ENCODE measurements at places on chromosomes 5 and 9.

GRCh38 chr5:140220032-140220697 lies 45.2 kb downstream of the CYSTM1 start:
- no peak for DNase-seq

DNA sequence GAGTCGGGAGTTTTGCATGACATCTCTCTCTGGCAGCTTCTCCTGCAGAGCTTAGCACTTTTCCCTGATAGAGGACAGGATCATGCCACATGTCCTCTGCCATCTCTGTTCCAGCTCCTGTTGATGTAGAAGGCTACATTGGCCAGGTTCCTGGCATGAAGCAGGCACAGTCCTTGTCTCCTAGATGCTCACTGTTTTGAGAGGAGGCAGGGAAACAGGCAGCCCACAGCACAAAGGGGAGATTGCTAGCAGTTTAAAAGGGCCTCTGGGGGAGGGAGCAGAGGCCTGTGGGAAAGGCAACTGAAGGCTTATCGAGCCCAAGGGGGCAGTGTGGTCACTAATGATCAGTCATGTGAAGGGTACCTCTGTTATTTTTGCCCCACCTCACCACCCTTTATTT lies 10.7 kb downstream of the ARHGAP26 start:
- no peak for DNase-seq

- DNase-seq: peak; percentile 68
Measured at GRCh38 chr5:53479590-53480415, 626 bp upstream of the FST start.

DNA sequence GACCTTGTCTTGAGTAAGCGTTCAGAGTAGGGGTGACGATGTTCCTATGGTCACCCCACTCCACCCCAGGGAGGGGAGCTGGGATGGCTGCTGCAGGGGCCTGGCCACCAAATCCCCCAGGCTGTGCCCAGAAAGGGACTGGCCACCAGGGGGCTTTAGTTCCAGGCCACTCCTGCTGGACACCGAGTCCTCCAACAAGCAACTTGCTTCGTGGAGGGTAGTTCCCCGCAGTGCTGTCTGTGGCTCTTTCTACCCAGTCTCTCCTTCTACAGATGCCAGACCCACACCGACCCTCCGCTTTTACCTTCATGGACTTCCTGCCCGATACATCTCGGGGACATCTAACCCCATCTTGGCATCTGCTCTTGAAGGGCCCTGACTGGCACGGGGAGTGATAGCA lies 35.7 kb upstream of the GABRP start:
- DNase-seq: no peak

DNA sequence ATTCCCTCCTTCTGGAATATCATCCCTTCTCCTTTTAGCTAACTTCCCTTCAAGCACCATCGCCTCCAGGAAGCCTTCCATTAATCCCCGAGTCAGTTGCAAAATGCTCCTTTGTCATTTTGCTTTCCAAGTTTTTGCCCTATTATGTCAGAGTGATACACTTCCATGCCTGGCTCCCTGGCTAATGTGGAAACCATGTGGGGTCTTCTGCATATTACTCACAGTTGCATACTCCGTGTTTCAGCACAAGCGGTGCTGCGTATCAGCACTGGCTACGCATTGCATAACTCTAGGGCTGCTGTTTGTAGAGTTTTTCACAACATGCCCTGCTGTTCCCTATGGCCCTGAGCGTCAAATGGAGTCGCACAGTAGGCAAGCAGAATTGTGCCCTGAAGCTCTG lies 1.9 kb downstream of the TEX53 start:
- no peak for DNase-seq

All from hepatic stellate cell (primary cell).